ENCODE measurements at places on chromosomes 1 and 21.

GRCh38 chr21:32520875-32521735, 64.2 kb downstream of the TCP10L start:
- peak; percentile 74 for DNase-seq

DNA sequence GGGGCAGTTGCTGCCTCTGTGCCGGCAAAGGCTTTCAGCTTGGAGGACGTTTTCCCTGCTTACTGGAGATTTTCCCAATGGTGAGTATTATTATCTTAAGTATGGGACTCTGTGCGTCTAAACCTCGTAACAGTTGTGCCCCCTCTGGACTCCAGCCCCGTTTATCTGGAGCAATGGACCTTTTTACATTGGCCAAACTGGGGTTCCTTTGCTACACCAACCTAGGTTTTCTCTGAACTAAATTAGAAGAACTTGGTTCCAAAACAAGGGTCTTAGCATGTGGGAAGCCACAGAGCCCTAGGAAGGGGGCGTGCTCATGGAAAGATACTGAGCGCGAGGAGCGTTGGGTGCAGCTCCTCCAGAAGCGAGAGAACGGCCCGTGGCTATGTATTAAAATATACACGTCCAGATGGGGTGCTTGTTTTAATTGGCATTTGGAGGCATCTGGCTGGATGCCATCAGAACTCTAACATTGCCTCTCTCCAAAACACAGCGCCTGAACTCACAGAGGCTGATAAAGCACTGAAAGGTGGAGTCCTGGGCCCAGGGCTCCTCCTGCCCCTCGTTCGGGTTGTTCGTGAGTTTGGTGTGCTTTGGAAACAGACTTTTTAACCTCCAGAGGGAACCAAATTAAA, 28.4 kb downstream of the POFUT2 start:
- DNase-seq = no peak

DNA sequence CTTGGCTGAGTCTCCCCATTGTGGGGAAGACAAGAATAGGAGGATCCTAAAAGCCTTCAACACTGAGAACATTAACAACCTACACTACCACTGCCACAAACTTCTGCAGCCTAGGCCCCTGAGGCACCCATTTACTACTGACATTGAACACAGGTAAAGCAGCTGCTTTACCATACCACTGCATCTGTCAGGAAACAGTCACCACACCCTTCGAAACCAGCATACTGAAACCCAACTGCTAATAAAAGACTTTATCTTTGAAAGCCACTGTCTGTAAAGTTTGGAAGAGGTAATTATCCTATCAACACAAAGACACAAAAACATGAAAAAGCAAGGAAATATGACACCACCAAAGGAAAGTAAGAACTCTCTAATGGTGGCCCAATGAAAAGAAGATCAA, 7.4 kb downstream of the IFNAR1 start:
- no peak for DNase-seq

GRCh38 chr21:37915497-37915911, 753 bp downstream of the KCNJ6 start:
- DNase-seq = no peak

GRCh38 chr1:11654939-11655808, 497 bp downstream of the FBXO44 start:
- DNase-seq = no peak

- DNase-seq = peak; percentile 88
Observed at GRCh38 chr1:30645807-30646206, 77.6 kb downstream of the MATN1 start.

DNA sequence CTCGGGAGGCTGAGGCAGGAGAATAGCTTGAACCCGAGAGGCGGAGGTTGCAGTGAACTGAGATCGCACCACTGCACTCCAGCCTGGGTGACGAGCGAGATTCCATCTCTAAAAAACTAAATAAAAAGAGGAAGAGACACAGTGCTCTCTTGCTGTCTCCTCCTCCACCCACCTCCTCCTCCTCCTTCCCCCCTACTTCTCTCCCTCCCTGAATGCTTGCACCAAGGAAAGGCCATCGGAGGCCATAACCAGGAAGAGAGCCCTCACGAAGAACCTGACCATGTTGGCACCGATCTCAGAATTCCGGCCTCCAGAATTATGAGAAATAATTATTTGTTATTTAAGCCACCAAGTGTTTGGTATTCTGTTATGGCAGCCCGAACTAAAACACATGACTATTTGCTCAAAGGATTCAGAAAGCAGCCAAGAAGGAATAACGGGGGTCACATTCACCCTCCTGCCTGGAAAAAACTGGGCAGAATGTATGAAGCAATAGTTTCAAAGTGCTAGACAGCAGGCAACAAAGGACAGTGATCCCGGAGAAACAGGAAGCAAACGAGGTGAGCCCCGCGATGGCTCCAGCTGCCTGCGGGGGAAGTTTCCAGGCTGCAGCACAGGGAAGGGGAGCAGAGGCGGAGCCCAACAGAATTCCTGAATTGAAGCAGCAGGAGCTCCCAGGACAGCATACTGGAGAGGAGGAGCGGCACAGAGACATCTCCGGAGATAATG, 35.8 kb downstream of the LDLRAD1 start:
- peak; percentile 41 for DNase-seq

GRCh38 chr1:156721535-156721934, 6.7 kb upstream of the METTL25B start:
- DNase-seq = no peak

- no peak for DNase-seq
Observed at GRCh38 chr1:199854686-199855321, 172.7 kb upstream of the NR5A2 start.

DNA sequence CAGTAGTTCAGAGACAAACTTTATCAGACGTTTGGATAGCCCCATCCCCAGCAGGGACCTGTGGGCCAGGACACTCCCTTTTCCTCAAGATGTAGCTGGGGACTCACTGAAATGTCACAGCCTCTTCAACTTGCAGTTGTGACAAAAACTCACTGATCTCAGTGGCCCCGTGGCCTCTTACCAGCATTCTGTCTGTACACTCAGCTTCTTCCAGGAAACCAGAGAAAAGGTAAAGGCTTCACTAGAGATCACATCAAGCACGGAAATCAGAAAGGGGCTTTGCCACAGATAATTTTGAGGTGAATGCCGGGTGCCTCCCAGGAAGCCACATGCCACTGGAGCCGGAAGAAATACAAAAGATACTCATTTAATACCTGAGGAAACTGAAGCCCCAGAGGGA, 122.2 kb downstream of the CCDC185 start:
- DNase-seq = no peak

DNA sequence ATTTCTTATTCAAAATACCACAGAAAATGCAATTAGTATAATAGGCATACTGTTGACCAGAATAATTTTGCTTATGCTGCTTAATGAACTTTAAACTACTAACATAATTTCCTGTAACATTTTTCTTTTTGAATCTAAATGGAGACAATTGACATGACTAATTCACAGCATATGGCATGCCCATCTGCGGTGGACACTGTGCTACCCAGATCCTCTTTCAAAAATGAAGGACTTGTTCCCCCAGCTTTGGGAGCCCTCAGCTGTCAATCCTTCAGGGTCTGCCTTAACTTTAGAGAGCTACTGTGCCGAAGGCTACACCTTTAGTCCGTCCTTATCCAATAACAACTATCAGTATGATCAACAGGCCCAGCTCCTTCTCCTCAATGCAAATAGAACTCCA, 789.0 kb downstream of the PLA2G4A start:
- no peak for DNase-seq

DNA sequence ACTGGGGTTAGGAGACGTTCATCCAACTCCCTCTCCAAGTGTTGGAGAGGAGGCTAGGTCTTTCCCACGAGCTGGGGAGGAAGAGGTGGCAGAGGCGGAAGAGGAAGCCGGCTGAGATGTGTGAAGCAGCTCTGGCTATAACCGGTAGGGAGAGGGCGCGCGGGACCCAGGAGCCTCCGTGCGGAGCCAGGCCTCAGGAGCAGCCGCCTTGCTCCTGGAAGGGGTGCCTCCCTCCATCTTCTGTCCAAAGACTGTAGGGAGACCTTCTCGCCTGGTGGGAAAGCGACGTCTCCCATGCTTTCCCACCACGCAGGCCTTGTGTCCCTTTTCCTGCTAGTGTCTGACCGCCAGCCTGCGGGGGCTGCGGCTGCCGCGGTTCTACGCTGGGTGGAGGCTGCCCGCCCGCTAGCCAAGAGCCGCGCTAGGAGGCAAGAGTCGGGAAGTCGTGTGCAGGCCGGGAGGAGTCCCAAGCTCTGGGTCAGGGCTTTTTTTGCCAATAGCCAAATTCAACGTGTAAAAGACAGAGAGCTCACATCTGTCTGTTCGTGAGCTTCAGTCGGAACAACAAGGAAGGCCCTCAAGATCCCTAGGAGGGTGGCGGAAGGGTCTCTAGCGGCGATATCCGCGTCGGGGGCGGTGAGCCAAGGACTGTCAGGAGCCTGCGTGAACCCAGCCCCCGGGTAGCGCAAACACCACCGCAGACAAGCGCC, 8.4 kb upstream of the NBPF11 start:
- DNase-seq = no peak

DNA sequence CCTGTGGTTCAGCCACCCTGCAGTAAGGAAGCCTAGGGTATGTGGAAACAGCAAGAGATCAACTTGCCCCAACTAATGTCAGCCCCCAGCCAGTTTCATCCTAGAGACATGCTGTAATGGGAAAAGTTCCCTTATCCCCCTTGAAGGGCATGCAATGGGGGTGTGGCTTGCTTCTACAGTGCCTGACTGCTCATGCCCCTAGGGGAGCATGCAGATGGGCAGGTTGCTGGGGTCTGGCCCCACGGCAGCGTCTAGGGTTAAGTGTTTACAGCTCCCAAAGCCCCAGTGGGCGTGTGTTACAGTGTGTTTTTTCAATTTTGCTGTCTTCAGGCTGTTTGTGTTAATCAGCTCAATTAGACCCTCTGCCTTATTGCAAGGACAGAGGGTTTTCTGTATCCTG, 1105.9 kb downstream of the AMY1C start:
- no peak for DNase-seq

DNA sequence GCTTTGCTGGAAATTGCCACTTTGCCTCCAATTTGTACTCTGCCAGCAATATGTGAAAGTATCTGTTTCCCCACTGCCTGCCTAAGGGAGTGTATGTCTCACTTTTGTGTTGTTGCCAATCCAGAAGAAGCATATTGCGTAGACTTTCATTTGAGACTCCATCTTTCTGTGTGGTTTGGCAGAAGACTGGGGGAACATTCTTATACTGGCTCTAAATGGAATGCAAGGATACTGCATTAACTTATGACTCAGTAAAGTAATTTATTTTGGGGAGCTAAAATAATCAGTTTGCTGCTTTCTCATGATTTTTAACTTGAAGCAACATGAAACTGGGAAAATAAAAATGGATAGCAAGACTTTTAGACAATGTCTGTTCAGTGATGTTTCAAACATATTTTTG, 107.7 kb upstream of the TMPRSS2 start:
- peak; percentile 75 for DNase-seq

- DNase-seq = no peak
Observed at GRCh38 chr1:47682198-47682597, 244.4 kb downstream of the FOXD2 start.

DNA sequence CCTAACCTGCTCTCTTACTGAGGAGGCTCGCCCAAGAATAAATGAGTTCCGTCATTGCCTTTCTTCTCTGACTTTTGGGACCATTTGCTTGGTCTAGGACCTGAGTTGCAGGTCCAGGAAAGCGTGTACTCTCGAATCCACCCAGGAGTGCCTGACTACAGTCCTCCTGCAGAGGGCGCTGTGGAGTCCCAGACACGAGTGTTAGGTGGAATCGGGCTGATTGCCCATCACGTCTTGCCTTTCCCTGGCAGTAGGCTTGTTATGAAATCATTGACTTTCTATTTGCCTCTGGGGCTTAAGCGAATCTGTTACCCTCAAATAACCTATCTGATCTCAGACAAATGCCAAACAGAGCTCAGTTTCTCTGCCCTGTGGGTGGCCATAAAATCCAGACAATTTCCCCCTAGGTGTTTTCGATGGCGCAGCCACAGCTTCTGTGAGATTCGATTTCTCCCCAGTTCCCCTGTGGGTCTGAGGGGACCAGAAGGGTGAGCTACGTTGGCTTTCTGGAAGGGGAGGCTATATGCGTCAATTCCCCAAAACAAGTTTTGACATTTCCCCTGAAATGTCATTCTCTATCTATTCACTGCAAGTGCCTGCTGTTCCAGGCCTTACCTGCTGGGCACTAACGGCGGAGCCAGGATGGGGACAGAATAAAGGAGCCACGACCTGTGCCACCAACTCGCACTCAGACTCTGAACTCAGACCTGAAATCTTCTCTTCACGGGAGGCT, at the start of gene IL20:
Gene IL20 (plus strand): TSS at position 685 of the 733 bp plus-strand sequence. CDS start 230 bp downstream, outside the sequence.
- peak; percentile 92 for DNase-seq

DNA sequence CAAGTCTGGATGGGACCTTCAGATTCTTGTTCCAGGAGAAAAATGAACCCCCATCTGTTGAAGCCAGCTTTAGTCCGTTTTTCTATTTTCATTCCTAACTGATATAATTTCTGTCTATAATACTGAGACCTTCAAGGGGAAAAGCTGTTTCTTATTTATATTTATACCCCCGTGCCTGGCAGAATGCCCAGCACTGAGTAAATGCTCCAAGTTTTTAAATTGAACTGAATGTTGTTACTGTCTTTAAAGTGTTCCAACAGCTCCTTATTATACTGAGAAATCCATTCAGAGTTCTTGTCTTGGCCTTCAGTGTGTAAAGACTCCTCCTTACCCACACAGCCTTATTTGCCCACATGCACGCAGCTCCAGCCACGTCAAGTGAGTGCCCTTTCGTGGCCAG, 178.6 kb upstream of the HMGB4 start:
- DNase-seq = no peak

DNA sequence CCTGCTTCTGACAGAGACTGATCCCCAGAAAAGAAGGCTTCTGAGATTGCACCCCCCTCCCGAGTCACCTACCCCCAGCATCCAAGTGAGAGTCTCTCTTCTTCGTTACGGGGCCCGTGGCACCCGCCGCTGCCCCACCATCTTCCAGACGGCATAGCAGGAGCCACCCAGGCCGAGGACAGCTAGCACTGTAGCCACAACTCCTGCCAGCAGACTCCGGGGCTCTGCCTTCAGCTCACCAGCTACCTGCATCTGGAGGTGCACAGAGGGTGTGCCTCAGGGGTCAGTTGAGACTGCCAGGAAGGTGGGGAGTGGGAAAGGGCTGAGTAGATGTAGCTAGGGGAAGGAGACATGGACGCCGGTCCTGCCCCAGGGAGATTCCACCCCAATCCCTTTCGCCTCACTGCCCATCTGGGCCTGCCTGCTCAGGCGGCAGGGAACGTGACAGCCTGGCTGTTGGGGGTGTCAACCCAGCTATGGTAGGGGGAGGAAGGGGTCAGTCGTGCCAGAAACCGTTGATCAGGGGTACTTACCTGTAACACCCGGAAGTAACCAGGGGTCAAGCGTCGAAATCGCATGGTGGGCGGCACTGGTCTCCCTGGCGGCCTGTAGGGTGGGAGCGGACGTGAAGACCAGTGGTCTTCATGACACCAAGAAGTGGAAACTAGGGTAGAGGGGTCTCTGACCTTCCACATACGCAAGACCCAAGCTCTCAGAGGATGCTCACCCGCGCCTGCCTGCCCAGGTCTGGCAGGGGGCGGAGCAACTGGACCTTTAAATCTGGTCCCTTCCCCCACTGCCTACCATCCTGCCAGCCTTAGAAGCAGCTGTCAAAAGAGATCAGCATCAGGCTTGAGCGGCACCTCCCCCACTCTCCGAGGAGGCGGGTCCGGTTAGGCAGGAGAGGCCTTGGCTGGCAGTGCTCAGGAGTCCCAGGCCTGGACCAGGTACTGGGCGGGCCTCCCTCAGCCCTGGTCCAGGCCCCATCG, at the start of gene ZNF593OS:
Gene ZNF593OS (minus strand): TSS at position 749 of the 989 bp plus-strand sequence. CDS start 171 bp downstream, at position 578.
- no peak for DNase-seq
